ENCODE measurements at places on chromosomes 7 and 10.

- no peak for DNase-seq
Observed at GRCh38 chr10:65805511-65805910, 1120.3 kb upstream of the LRRTM3 start.

GRCh38 chr7:157177333-157177982, 38.7 kb downstream of the UBE3C start:
- no peak for DNase-seq

DNA sequence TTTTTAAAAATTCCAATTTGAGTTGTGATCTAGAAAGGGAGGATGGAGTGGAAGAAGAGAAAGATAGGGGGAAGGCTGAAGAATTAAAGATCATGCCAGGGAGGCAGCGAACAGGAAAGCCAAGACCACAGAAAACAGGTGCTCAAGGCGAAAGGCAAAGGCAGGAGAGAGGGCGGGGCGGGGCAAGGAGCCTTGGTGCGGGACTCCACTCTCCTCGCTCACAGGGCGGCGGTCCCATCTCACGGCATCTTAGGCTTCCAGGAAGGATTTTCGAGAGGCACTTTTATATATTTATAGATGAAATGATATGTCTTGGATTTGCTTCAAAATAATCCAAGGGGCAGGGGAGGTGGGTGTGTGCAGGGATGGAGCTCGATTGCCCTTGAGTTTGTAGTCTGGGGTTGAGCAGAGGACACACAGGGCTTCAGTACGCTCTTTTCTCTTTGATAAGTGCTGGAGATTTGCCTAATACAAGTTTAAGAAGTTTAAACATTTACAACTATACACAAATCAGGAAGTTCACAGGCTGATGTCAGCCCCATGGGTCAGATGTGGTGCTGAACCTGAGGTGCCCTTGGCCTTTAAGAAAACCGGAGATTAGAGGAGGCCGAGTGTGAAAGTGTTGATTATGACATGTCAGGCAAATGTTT, 161.1 kb downstream of the PRKAG2 start:
- DNase-seq: no peak

DNA sequence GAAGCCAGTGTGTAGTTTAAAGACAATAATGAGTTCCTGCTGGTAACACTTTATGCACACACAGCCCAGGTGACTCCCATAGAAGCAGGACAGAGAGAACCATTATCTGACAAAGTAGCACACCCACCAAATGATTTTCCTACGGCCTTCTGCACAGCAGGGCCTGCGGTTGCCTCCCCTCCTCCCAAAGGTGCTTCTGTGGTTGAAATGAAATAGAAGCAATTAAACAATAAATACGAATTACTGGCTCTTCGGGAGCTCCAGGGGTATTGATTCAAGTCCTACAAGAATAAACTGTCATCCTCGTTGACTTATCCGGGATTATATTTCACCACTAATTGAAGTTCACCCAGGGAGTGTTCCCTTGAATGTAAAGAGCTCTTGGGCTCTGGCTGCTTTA, 172.1 kb downstream of the ACTR3B start:
- DNase-seq: no peak

GRCh38 chr7:157438121-157439025, 101.6 kb downstream of the DNAJB6 start:
- DNase-seq: no peak

DNA sequence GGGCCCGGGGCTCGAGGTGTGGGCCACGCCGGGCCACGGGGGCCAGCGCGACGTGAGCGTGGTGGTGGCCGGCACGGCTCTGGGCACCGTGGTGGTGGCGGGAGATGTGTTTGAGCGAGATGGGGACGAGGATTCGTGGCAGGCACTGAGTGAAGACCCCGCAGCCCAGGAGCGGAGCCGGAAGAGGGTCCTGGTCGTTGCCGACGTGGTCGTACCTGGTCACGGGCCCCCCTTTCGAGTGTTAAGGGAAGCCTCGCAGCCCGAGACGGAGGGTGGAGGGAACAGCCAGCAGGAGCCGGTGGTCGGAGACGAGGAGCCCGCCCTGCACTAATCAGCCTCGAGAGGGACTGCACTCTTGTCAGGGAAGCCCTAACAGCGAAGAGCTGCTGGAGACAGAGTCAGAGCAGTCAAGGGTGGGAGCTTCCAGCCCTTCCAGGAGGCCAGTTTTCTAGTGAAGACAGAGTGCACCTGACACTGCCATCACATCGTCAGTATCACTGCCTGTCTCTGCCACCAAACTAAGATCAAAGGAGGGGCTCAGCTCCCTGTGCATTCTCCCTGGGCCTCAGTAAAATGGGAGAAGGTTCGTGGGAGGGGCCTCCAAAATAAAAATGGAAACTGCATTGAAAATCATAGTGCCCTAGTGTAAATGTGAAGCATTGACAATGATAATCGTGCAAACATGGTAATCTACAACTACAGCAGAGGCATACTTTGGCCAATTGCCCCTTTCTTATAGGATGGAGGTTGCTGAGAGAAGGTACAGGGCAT, 1.3 kb downstream of the MBLAC1 start:
- no peak for DNase-seq

DNA sequence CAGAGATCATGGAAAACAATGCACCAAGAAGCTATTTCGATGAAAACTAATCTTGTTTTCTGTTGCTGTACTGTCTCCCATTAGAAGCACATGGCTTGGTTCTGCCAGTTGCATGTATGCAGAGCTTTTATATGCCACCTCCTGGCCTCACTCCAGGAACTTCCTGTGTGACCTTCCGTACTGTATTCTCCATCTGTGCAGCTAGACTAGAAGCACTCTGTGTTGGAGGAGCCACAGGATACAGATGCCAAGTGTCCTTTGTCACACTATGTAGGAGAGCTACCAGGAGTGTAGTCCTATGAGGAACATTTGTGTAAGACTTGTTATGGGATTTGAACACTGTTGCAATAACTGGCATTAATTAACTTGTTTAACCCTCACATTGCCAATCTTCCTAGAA, 503.5 kb upstream of the TPK1 start:
- DNase-seq: no peak

- no peak for DNase-seq
Observed at GRCh38 chr7:87658553-87658952, 30.4 kb downstream of the RUNDC3B start.

- DNase-seq: no peak
Observed at GRCh38 chr7:13414661-13415107, 574.8 kb downstream of the ETV1 start.

DNA sequence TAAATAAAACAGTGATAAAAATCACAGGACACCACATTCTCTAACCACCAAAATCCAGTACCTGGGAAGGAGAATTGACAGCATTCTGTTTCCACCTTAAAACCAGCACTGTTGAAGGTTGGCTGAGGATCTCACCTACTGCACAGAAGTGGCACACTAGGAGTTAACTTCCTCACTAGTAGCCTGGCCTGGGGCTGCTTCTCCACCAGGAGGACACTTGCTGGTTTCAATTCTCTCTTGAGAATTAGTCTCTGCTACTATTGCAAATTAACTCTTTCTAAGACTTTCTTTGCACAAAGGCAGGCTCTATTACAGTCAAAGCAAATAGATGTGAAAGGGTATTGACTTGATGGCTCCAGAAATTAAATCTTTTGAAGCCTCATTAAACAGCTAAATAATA, 2.3 kb upstream of the CTTNBP2 start:
- DNase-seq: no peak

DNA sequence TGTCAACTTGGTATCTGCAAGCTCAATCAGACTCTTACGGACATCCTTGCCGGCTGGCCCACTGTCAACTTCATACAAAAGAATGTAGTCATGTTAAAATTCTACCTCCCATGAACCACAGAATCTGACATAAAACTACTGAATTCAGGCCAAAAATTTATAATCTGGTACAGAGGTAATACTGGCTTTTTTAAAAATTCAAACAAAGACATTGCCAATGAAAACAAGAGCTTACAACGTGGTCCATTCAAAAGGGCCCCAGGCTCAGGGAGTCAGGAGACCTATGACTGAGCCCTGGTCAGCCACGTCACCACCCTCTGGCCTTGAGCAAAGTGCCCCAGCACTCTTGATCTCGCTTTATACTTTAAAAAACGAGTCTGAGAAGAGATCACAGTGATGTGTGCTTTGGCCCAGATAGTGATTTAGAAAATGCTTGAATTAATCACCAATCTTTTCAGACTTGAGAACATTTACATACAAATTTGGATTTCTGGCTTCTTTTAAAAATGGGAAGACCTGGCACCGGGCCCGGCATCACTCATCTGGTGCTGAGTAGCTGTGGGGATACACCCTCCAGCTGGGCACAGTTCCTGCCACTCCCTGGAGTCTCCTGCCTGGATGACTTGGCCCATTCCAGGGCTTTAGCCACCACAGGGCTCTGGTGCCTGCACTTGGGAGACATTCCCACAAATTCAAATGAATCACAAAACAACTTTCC, 94.1 kb downstream of the PIP4K2A start:
- DNase-seq: peak; percentile 88

- no peak for DNase-seq
Observed at GRCh38 chr10:75294031-75294437, 58.3 kb upstream of the COMTD1 start.

- DNase-seq: no peak
Observed at GRCh38 chr7:90897961-90898469, 301.9 kb downstream of the CDK14 start.

DNA sequence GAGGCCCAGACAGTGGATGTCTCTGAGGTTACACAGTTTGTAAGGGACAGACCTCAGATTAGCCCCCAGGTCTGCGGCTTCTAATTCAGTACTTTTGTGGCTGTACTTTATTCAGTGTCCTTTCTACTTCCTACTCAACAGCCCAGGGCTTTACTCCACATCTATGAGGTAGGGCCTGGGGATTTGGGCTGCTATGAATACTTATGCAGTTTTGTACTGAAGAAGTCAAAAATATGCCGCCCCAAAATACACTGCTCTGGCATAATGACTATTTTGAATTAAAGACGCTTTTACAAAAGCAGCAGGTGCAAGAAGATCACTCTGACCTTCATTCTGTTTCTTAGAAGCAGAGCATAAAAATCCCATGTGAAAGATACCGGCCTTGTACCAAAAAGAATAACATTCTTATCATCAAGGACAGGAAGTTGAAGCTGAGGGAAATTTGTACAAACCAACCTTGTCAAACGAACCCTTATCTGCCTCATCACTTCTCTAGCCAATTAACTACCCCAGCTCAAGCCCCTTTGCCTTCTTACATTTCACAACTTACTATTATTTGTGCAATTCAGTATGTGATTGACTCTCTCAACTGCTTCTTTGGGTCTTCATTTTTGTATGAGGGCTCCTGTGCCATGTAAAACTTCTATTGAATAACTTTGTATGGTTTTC, 26.1 kb upstream of the TRUB1 start:
- DNase-seq: no peak

DNA sequence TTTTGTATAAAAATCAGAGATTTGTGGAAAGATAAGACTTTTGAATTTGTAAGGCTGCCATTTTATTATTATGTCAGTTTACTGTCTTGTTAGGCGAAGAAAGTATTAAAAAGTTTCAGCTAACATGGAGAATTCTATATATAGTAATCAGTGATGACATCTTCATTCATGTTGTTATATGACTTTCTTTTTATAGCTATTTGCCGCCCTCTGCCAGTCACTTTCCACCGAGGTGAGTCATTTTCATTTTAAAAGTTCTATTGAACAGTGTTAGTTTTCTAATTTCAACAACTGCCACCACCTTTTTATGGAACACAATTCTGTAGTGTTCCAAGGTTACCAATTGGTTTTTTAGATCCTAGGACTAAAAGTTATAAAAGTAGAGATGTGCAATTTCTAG, 11.8 kb downstream of the CUTC start:
- no peak for DNase-seq

- no peak for DNase-seq
Observed at GRCh38 chr10:63767138-63767801, 246.1 kb downstream of the REEP3 start.

- DNase-seq: no peak
Observed at GRCh38 chr7:36765605-36766004, 41.3 kb upstream of the AOAH start.

GRCh38 chr10:80684259-80684658, 146.6 kb downstream of the SH2D4B start:
- no peak for DNase-seq

GRCh38 chr10:35635576-35635975, 6.5 kb downstream of the FZD8 start:
- no peak for DNase-seq

DNA sequence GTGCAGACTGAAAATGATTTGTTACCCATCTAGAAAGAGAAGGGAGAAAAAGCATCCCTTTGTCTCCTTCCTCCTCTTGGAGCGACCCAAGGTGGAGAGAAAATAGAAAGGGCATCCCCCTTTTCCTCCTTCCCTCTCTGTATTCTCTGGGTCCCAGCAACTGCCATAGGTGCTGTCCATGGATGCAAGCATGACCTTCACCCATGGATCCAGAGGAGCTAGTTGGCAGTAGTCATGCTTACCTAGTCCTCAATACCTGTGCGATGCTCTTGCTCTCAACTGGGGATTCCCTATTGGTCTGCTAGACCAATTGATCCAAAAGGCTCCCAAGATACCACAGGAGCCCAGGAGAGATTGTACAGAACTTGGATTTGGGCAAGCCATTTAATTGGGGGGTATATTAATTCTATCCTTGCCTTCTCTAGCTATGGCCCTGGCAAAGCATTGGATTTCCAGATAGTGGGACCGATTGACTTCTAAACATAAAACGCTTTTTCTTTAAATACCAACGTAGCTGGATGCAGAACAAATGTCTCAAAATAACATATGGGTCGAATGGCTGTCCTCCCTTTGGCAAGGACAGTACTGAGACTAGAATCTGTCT, 547.8 kb upstream of the IGFBP3 start:
- no peak for DNase-seq

DNA sequence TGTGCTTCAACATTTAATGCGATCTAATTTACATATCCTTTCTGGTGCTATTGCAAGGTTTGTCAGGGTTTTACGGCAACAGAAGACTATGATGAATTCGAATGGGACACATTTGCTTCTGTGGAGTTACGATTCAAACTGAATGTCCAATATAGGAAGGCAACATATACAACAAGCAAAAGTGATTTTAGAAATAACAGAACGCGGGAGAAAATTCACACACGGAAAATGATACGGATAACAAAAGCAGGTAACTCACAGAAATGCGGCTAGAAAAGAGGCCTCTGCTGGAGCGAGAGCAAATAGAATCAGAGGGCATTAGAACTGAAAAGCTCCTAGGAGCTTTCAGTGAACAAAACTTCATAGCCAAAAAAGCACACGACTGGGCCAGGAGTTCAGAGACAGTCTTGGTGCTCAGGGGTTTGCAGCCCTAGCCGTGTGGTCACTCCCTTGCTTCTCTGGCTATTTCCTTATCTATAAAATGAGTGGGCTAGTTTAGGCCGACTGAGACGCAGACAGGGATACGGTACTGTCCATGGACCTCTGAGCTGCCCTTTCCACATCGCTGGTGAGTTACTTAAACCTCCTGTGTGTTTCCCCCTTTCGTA, 557 bp upstream of the TAX1BP1 start:
- no peak for DNase-seq

- DNase-seq: no peak
Observed at GRCh38 chr10:44983066-44983894, 4.7 kb upstream of the DEPP1 start.

GRCh38 chr7:158746957-158747356, 42.4 kb upstream of the NCAPG2 start:
- DNase-seq: no peak

Data from pulmonary artery endothelial cell (primary cell).